Ascending aorta (tissue), 2 donors: ENCODE measurements at places on chromosomes 11 and 22.
A peak's percentile ranks its signal among the peaks of the same experiment; 100 is the strongest.

GRCh38 chr22:37533995-37534394, 14.8 kb upstream of the CARD10 start:
- no peak for DNase-seq

GRCh38 chr11:20015529-20016427, 144.5 kb downstream of the DBX1 start:
- no peak for DNase-seq

GRCh38 chr22:25084405-25085107, 115.1 kb upstream of the CRYBB3 start:
- no peak for DNase-seq

DNA sequence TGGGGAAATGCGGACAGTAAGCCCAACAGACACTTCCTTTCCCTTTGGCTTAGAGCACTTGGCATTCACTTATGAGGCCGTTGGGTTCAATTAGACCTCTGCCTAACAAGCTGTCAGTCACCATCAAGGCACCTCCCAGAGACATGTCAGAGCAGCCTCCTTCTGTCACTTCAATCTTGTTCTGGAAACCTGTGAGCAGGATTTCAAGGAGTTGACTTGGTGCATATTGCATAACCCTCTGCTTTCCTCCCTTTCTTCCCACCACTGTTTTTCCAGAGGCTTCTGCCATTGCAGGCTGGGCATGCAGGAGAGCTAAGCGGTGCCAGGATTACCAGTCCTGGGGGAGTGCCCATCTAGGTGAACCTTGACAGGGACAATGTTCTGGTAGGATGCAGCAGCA, 484.2 kb upstream of the LRRC4C start:
- DNase-seq: no peak

DNA sequence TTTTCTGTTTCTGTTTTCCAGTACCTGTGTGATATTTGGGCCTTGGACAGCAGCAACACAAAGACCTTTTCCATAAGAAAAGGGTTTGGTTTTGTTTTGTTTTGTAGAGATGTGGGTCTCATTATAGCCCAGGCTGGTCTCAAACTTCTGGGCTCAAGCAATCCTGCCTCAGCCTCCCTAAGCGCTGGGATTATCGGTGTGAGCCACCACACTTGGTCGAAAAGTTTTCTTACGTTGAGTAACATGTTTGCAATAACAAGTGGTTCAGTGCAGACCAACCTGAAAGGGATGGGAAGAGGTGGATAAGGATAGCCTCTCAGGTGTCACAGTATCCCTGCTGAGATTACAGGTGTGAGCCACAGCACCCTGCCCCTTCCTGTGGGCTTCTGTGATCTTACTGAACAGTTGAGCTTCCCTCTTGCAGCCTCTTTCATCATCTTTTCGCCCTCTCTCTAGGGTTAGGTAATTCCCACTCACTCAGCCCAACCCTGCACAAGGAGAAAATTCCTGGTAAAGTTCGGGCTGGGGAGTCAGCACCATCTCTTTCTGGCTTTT, 3.5 kb upstream of the MRPL48 start:
- DNase-seq: no peak

DNA sequence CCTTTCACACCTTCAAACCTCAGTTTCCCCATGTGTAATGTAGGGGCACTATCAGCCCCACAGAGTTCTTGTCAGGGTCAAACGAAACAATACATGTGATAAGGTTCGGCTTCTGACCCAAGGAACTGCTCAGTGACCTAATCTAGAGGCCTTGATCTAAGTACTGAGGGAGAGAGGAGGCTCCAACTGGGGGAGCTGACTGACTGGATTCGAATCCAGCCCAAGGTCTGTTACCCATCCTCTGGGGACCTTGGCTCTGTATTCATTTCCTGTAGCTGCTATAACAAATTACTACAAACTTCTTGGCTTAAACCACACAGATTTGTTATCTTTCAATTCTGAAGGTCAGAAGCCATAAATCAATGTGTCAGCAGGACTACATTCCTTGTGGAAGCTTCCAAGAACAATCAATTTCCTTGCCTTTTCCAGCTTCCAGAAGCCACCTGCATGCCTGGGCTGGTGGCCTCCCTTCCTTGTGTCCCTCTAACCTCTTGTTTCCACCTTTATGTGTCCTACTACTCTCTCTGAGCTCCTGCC, 10.7 kb upstream of the ANAPC15 start:
- DNase-seq: peak; percentile 5

DNA sequence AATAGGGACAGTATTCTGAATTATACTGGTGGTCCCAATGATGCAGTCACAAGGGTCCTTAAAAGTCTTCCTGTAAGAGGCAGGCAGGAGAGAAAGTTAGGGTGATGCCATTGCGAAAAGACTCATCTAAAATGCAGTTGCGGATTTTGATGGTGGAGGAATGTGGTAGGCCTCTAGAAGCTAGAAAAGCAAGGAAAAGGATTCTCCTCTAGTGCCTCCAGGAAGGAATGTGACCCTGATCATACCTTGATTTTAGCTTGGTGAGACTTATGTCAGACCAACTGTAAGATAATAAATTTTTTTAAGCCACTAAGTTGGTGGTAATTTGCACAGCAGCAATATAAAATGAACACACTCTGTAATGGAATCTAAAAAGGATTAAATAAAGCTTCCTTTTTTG, 33.8 kb downstream of the CHORDC1 start:
- DNase-seq: no peak

DNA sequence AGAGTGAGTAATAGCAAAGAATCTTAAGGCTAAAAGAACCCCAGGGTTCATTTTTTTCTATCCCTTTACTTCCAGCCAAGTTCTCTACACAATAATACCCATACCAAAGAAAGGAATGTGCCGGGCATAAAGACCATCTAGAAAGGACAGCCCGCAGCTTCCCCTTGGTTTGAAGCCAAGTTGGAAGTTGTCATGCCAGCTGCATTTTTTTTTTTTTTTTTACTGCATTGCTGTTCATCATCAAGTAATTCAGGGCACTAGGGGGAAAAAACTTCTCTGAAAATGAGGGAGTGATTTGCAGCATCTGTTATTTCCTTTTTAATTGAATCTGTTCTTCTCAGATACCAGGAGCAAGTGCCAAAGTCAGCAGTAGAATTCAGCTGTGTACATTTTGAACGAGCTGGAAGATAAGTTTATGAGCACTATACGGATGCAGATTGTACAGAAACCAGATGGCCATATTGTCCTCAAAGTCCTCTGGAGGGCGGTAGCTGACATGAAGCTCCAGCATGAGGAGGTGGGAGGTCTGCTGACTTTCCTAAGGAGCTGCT, 56.4 kb downstream of the UBASH3B start:
- no peak for DNase-seq

DNA sequence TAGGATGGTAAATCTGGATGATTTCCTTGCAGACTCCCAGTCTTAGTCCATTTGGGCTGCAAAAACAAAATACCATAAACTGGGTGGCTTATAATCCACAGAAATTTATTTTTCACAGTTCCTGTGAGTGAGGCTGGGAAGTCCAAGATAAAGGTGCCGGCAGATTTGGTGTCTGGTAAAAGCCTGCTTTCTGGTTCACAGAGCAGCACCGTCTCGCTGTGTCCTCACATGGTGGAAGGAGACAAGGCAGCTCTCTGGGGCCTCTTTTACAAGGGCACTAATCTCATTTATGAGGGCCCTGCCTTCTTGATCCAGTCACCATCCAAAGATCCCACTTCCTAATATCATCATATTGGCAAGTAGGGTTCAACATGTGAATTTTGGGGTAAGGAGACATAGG, 8.9 kb downstream of the USP47 start:
- no peak for DNase-seq

GRCh38 chr22:46175631-46176030, 25.3 kb downstream of the PPARA start:
- no peak for DNase-seq

- no peak for DNase-seq
Measured at GRCh38 chr22:26394777-26395176, 34.3 kb upstream of the ASPHD2 start.

- no peak for DNase-seq
Measured at GRCh38 chr11:11419747-11420146, 66.7 kb upstream of the CSNK2A3 start.

DNA sequence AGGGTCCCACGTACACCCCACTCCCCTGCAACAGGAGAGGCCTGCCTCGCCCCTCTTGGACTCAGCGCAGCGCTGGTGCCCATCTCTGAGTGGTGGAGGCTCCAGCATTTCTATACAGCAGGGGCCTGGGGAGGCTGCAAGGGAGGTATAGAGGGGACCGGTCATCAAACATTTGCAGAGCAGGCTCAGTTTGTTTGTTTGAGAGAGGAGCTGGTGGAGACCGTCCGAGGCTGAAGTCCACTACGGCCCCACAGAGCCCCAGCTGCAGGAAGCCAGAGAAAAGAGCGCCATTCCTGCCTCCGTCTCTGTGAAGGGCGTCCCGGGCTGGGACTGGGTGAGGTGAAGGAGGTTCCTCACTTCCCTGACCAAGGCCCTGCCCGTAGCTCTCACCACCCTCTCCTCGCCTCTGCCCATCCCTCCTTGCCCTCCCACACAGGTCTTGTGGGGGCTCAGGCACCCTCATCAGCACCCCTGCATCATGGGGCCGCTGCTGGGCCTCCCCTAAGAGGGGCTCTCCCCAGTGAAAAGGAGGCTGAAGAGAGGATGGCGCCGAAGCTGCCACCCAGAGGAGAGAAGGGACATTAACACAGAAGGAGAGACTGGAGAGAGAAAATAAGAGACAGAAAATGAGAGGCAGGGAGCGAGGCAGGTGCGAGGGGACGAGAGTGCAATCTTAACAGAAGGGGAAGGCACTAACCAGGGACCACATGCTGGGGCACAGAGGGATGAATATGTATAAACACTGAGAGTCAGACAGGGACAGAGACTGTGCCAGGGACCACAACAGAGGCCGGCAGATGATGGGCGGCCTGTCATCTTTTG, 24.5 kb downstream of the RPUSD4 start:
- DNase-seq: no peak

DNA sequence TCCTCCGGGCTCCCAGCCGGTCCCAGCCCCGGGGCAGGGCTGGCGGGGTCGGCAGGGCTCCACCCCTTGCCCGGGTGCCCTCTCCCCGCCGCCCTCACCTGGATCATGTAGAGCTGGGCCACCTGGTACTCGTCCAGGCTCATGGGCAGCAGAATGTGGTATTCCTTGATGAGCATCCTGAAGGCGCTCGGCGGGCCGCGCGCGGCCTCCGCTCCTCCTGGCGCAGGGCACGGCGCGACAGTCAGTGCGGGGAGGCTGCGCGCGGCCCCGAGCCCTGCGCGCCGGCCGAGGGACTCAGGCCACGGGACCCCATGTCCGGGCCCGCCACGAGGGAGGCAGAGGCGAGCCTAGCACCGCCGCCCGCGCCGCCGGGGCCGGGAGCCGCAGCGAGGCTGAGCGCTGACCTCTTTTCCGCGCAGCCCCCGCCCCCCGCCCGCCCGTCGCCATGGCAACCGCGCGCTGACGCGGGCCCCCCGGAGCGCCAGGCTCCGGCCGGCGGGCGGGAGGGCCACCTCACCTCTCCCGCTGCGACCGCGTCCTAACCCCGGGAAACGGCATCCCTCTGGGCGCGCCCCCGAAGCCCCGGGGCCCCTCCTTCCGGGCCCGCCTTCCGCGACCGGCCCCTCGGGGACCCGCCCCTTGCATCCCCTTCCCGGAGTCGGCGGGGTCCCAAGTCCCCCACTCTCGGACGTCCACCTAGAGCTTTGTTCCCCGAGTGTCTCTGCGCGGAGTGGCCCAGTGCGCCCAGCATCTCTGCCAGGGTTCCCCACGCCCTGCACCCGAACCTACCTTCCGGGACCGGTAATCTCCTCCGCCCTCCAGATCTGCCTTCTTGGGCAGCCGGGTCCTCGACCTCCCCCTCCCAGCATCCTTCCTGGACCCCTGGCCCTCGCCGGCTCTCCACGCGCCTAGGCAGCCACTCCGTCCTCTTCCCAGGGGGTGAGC, 886 bp downstream of the PITPNM1 start:
- DNase-seq: no peak

- no peak for DNase-seq
Measured at GRCh38 chr22:36435516-36436415, 45.7 kb downstream of the TXN2 start.

DNA sequence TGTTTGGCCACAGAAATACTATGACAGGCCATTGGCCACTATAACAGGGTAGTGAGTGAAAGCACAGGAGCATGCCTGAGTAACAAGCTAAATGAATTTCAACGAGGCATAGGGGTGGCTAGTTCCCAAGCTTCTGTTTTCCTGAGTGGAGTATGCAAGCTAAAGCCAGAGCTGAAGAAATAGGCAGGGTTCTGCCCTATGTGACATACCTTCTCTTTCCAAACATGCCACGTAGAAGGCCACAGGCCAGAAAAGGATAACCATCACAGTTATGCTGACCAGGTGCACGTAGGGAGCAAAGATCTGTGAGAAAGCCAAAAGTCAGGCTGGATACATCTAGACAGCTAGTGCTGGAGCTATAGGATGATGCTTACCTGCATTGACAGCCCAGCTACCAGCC, 30.6 kb downstream of the GDPD4 start:
- no peak for DNase-seq

DNA sequence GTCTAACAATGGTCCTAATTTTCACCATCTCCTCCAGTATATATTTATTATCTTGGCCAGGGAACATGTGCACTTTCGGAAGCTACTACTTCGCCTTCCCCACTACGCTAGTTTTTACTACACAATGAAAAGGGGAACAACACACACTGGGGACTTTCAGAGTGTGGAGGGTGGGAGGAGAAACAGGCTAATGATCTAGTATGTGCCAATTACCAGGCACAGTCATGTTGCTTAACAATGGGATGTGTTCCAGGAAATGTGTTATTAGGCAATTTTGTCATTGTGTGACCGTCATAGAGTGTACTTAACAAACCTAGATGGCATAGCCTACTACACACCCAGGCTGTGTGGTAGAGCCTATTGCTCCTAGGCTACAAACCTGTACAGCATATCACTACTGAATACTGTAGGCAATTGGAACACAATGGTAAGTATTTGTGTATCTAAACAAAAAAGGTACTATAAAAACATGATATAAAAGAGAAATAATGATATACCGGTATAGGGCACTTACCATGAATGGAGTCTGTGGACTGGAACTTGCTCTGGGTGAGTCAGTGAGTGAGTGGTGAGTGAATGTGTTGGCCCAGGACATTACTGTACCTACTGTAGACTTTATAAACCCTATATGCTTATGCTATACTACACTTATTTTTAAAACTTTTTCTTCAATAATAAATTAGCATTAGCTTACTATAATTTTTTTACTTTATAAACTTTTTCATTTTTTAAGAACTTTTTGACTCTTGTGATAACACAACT, 20.1 kb upstream of the CUL5 start:
- DNase-seq: no peak

GRCh38 chr11:37364246-37364839, 766.3 kb upstream of the RAG2 start:
- DNase-seq: no peak
